Lower lobe of right lung (tissue), 2 donors: ENCODE measurements at places on chromosomes 1 and 21.

DNA sequence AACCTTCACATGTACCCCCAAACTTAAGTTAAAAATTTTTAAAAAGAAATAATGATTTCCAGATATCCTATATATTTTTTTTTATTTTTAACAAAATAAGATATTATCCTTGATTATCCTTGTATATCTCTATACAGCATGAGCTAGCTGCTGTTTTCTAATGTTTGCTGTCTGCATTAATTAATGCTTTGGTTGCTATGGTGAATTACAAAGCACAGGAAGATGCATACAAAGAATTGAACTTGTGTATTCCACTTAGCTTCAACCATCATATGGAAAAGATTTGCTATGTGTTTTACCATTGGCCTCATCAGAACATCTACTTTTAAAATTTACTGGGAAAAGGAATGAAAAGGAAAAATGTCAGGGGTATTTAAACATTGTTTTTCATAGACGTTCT, 35.4 kb downstream of the VPS45 start:
- DNase-seq = no peak

- no peak for DNase-seq
These were observed 19.6 kb downstream of the CCSAP start for GRCh38 chr1:229323201-229323600.

DNA sequence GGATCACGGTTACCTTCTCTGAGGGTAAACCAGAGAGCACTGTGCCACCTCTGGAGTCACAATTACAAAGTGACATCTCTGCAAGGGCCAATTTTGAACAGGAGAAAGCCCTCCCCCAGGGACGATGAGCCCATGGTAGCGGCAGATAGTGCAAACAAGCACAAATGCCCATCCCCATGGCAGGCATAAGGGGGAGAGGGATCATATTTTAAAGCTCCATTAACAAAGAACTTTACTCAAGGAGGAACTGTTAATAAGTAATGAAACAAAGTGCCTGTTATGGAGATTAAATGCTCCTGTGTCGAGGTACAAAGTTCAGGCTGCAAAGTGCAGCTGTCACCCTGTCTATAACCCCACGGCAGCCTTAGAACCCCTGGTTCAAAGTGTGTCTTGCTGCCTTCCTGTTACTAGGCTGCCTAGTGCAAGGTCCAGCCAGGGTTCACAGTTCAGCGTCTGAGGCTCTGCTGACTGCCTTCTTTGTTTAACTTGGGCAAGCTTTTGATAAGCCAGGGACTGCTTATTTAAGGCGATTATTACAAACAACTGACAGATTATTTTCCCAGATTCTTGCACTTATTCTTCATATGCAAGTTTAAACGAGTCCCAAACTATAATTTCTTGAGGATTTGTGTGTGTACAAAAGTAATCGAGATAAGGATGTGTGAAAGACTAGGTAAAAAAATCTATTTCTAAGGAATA, 75.7 kb upstream of the NRIP1 start:
- DNase-seq = peak; percentile 41

DNA sequence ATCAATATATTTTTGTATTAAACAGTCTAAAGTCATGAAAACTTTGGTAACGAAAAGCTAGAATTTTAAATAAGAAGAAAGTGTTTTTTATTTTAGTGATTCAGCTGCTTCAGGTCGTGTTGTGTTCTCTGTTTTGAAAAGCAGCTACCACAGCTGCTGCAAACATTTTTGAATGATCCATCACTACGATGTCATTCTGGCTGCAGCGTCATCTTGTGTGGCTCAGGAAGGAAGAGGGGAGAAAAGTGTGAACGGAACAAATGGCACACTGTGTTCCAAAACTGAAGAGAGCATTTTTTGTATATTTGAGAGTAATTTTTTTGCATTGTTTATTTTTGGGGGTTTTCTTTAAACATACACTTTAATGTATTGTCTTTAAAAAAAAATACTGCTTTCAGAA, 323.0 kb upstream of the ADGRL2 start:
- DNase-seq = no peak

DNA sequence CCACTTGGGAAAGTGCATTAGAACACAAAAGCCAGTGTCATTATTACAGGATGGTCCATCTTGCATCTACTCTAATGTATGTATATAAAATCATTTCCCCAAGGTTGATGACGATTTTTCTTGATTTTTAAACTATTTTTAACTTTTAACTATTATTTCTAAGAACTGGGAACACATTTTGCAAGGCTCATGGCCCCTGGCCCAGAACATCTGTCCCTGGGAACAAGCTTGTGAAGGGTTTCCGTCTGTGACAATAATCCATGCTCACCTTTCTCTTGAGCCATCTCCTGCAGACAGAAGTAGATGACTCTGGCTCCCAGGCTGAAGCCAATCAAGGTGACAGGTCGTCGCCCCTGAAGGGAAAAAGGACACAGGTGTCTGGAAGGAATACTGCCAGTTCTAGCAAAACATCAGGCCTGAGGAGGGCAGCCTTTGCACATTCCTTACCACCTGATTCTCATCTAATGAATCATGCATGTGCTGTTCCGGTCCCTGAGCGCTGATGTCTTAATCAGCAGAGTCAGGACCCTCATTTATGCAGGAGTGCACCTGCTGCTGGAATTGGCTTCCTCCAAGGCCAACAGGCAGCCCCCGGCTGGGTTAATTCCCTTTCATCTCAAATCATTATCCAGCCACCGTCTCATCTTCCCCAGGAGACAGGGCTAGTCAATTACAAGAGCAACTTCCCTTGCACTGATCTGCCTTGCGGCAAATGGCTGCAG, 62.5 kb downstream of the TMCO4 start:
- DNase-seq = no peak
